ENCODE measurements at places on chromosomes 11 and 22.
A peak's percentile ranks its signal among the peaks of the same experiment; 100 is the strongest.

- DNase-seq = no peak
These were observed 224.9 kb downstream of the NELL1 start for GRCh38 chr11:20894296-20894695.

- DNase-seq = no peak
These were observed 871 bp upstream of the SEZ6L start for GRCh38 chr22:26168330-26168851.

- peak; percentile 12 for DNase-seq
These were observed 215.0 kb upstream of the CTSC start for GRCh38 chr11:88552379-88553062.

DNA sequence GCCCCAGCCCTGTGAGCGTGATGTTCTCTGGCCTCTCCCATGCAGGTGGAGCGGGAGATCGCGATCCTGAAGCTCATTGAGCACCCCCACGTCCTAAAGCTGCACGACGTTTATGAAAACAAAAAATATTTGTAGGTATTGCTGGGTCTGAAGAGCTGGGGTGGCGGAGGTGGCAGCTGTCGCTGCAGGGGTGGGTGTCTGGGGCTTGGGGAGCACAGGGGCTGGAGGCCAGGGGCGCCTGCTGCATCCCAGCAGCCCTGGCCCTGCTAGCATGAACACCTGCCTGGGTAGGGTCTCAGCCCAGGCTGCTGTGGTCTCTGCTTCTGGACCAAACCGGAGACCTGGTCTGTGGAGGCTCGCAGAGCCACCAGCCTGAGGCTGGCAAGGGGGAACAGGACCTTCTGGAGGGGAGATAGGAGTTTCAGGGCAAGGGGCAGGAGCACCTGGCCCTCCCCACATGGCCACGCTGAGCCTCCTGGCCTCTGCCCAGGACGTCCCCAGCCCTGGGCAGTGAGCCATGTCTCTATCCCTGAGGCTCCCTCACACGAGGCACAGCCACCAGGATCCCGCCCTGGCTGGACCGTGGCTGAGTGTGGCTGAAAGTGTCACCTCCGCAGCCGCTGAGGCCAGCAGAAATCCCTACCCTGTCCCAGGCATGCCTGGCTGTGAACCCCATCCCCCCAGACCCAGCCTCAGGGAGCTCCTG lies 48.2 kb downstream of the MOB2 start:
- no peak for DNase-seq

DNA sequence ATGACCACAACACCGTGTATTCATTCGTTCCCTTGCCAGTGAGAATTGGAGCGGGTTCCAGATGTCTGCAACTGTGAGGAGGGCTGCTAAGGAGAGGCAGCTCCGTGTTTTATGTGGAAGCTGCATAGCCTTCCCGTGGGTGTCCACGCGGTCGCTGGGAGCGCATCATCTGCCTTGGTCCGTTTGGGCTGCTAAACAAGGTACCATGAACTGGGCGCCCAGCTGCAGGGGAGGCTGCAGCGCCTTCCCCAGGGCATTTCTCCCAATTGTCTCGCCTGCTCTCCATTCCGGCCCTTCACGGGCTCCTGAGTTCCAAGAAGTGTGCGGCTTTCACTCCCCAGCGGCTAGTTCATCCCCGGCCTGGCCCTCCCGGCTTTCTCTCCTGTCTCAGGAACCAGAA lies 1446.4 kb downstream of the TBC1D22A start:
- no peak for DNase-seq

DNA sequence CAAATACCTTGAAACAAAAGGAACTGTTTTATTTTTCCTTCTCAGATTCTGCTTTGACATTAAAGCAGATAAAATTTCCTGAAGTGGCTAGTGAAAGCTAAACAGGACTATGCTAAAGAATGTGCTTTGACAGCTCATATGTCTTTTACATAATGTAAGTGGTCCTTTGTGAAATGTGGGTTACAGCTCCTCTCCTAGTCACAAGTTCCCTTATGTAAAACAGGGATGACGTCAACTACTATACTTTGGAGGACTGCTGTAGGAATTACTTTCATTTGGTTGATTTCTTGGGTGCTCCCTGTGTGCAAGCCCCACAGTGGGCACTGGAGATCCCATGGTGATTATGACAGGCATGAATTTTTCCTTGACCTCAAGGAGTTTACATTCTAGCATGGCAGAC lies 216.6 kb upstream of the NARS2 start:
- no peak for DNase-seq

DNA sequence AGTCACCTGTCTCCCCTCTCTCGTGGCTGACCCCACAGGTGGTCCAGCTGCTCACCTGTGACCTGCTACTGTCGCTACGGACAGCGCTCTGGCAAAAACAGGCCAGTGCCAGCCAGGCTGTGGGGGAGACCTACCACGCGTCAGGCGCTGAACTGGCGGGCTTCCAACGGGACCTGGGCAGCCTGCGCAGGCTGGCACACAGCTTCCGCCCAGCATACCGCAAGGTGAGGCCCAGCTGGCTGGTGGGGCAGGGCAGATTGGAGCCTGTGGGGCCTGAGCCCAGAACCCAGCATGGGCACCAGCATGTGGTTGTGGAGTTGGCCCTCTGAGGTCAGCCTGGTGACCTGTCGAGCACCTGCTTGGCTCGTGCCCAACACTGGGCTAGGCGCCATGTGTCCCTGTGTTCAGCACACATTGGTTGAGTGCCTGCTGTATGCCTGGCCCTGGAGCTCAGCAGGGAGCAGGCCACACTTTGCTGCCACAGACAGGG lies 11.9 kb downstream of the SHISA8 start:
- DNase-seq = no peak

GRCh38 chr11:6648501-6648900 lies 7.1 kb downstream of the DCHS1 start:
- DNase-seq = no peak

DNA sequence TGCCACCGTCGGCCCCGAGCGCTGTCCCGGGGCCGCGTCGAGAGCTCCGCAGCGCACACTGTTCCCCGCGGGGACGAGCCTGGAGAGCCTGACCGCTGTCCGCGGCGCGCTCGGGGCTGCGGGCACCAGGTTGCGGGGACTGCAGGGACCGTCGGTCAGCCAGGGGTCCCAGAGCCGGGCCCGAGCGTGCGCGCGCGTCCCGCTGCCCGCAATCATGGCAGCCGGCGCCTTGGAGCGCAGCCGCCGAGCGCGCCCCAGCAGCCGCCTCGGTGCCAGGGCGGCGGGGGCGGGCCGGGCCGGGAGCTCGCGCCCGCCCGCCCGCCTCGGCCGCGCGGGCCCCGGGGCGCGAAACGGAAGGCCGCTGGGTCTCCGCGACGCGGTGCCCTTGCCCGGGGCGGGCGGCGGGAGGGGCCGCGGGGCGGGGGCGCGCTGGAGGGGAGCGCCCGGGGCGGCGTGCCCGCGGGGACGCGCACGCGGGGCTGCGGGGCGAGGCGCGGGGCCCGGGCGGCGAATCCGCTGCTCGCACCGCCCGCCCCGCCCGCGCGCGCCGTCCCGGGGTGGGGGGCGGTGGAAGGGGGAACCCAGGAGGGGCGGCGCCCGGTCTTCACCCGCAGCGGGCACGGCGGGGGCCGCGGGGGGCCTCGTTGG lies 79.4 kb upstream of the PPARA start:
- DNase-seq = peak; percentile 80

DNA sequence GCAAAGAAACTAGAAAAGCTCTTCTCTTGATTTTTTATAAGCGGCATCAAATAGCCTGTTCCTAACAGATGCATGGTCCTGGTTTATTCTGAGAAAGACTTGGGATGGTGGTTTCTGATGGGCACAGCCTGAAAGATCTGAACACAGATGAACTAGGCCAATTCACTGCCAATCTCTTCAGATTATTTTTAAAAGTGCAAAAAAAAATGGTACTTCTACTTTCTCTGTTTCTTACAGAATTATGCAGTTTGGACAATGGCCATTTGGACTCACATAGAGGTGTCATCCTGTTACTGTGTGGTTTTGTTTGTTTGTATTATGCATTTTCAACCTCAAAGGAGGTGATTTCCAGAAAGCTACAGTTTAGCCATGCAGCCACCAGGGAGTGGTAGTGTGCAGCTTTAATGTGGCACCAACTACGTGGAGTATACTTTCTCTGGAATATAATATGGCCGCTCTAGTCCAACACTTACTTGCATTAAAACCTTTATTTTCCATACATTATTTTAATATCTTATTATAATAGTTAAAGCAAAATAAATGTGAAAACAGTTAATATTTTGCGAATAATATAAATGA lies 469.8 kb upstream of the KIRREL3 start:
- no peak for DNase-seq

GRCh38 chr22:45608763-45609180 lies 62.9 kb upstream of the ATXN10 start:
- no peak for DNase-seq

- no peak for DNase-seq
These were observed 2.4 kb upstream of the TTC17 start for GRCh38 chr11:43356336-43356735.

GRCh38 chr11:112961751-112962578 lies 745 bp downstream of the NCAM1 start:
- peak; percentile 61 for DNase-seq

GRCh38 chr11:7523416-7524210 lies 9.8 kb downstream of the PPFIBP2 start:
- no peak for DNase-seq

DNA sequence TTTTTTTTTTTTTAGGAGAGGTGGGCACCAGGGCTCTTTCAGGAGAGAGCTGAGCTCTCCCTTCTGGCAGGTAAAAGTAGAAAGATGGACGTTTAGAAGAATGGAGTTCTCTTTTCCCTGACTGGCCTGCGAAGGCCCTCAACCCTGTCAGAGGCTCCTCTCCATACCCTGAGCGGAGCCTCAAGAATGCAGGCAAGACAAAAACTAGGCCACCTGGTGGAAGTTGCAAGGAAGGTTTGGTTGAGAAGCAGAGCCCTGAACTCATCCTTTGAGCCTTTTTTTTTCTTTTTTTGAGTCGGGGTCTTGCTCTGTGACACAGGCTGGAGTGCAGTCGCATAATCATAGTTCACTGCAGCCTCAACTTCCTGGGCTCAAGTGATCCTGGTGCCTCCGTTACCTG lies 1.4 kb downstream of the OTOG start:
- no peak for DNase-seq

GRCh38 chr11:72160319-72160718 lies 24.8 kb downstream of the FOLR3 start:
- no peak for DNase-seq

DNA sequence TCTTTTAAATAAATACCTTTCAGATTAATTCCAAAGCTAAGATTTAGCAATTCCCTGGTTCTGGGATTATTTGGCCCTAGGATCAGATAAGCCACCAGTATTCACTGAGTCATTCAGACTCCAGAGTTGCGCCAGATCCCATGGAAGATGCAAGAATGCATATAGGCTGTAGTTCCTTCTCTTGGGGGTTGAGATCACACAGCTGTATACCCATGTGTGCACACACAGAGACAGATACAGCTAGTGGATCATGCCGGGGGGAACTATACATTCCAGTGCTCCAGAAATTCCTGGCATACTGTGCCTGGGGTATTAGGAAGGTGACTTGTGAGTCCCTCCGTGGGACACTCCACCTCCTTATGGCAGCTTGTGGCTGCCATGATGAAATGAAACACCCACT lies 75.4 kb downstream of the ZBTB16 start:
- DNase-seq = no peak

DNA sequence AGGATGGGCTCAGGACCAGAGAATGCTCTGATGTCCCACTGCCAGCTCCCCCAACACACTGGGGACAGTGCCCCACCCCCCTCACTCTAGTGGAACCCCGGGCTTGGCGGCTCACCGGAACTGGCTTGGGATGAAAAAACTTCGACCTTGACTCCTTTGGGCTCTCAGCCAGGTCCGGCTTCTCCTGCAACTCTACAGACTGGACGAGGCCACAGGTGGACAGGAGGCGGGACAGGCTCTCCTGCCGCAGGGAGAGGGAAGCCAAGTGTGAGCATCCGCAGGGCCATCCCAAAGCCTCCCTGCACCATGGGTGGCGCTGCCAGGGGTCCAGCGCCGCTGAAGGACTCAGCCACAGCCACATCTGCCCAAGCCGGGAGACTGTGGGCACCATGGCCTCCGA lies 3.7 kb downstream of the RRP7A start:
- DNase-seq = no peak

DNA sequence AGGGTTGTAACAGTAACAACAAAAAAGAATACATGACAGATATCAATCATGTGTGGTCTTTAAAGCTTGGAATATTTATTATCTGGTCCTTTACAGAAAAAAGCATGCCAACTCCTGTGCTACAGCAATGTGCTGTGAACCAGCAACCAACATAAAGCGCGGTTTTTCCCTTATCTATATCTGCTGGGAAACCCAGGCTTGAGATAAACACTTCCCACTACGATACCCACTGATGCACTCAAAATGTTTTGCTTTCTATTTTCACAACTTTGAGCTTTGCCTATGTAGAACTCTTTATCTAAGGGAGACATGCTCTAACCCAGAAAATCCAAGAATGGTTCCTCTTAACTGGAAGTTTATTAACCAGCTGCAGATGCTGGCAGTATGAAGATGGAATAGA lies 19.0 kb downstream of the ZBED5 start:
- DNase-seq = no peak

- no peak for DNase-seq
These were observed 3.7 kb upstream of the CST6 start for GRCh38 chr11:66008095-66008467.

GRCh38 chr11:113532697-113533424 lies 57.7 kb upstream of the DRD2 start:
- DNase-seq = peak; percentile 73

GRCh38 chr11:3781423-3781822 lies 15.9 kb downstream of the NUP98 start:
- DNase-seq = no peak

- peak; percentile 63 for DNase-seq
These were observed 1.2 kb downstream of the C2CD2L start for GRCh38 chr11:119108146-119108856.

DNA sequence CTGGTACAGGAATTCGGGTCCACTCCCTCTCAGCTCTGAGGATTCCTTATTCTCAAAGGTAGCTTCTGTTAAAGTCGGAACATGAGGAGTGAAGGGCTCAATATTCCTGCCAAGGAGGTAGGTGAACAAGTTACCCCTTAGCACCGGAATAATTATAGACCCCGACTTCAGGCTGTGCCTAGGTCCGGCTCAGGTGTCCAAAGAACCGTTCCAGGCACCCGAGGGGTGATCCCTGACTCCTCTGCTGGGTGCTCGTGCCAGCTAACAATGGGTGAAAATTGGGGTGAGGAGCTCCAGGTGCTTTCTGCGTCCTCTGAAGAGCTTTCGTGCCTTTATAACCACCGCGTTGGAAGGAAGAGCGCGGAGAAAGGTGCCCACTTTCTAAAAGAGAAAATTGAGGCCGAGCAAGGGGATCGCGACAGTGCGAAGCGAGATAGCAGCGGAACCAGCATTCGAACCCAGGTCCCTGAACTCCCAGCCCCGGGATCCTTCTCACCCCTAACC lies 393 bp downstream of the CYB561A3 start:
- DNase-seq = no peak

DNA sequence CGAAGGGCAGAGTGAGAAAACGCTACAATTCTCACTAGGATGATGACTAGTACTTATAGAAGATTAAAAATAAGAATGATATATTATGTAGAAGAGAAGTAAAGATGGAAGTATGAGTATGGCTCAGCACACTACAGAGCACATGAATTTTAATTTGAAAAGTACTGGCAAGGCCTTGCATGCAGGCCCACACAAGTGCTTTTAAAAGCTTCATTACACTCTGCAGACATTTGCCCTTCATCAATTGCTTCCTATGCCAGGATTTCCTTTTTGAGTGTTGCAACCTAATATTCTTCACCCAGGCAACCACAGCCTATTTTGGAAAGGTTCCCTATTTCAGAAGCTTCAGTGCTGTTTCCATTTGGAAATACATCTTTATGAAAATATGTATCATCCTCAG lies 81.1 kb downstream of the LARGE2 start:
- DNase-seq = peak; percentile 4
